ENCODE measurements at places on chromosomes 6 and 20. TPM values are rescaled to one million over a fixed set of nuclear protein-coding genes. Genes with fewer than 3 reads are reported as not detected.

The ADAM33 gene
- 13.4 TPM for total RNA-seq

DNA sequence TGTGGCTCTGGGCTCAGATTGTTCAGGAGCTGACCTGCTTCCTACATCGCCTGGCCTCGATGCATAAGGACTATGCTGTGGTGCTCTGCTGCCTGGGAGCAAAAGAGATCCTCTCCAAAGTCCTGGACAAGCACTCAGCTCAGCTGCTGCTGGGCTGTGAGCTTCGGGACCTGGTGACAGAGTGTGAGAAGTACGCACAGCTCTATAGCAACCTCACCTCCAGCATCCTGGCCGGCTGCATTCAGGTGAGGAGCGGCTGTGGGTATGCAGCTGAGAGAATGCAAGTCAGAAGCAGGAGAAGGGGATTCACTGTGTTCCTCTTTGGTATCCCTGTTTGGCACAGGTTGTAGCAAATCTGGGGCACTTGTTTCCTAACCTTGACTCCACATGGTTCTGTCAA is 17.9 kb downstream of the CUL9 start:
- DNase-seq = no peak

The SLC26A8 gene
- not detected for total RNA-seq

DNA sequence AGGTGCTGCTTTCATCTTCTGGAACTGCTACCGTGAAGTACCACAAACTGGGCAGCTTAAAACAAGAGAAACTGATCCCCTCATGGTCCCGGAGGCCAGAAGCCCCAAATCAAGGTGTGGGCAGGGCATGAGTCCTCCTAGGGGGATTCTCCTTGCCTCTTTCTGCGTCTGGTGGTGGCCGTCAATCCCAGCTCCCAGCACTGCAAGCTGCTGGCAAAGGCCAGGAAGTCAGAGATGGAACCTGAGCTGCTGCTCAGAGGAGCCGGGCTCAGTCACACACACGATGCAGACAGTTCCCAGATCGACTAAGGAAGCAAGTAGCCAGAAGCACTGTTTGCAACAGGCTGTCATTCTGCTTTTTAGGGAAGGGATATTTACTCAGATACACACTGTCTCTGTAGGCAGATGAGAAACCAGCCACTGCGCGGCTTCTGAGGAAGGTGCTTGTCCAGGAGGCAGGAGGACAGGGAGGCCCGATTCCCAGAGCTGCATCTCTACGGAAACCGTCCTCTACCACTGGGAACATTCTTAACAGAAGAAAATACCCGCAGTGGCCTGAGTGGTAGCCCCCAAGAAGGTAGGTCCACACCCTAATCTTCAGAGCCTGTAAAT is 15.5 kb downstream of the BHLHE23 start:
- DNase-seq = no peak

- no peak for DNase-seq
Measured at GRCh38 chr6:70080443-70081070, 214.2 kb downstream of the COL19A1 start.

GRCh38 chr6:157763129-157763903 is 59.7 kb upstream of the SNX9 start:
- no peak for DNase-seq

The MCCD1 gene
- not detected for total RNA-seq

GRCh38 chr6:76134651-76135050 is 62.2 kb upstream of the IMPG1 start:
- DNase-seq = no peak

DNA sequence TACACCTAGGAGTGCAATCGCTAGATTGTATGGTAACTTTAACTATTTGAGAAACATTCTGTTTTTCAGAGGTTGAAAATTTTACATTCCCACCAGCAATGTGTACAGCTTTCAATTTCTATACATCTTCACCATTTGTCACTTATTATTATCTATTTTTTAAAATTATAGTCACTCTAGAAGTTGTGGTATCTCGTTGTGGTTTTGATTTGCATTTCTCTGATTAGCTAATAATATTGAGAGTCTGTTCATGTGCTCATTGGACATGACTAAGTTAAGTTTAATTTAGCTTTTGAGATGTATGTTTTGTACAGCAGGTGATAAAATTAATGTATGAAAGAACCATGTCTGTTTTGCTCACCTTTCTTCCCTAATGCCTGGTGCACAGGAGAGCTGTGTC is 34.8 kb upstream of the PLCB1 start:
- DNase-seq = no peak

- DNase-seq = no peak
Measured at GRCh38 chr6:114556846-114557488, 214.1 kb upstream of the HS3ST5 start.

DNA sequence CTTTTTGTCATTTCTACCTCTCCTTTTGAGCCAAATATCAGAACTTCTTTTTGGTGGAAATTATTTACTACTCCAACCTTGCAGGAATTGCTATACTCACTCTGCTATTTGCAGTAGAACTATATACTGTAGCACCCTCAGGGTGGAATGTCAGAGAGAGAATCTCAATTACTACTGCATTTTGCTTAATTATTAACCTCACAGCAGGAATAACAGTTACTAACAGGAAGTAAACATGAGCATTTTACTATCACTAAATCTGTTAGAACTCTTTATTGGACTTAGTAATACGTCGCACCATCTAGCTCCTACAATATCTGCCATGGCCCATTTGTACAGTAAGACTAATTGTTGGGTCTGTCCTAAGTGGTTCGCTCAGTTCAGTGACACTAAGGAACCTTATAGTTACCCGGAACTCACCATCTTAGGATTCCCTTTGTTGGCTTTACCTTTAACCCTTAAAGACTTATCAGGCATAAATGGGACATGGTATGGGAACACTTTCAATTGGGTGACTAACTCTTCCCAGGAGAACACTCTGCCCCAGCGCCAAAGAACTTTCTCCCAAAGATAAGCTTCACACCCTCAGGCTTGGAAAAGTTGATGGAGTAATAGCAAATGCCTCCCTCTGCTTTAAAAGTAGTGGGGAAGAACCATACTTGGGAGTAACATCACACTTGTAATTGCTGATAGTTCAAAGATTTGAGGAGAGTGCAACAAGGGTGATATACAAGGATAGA is 38.8 kb downstream of the PLN start:
- no peak for DNase-seq

- no peak for DNase-seq
Measured at GRCh38 chr6:2363211-2363610, 117.8 kb upstream of the GMDS start.

DNA sequence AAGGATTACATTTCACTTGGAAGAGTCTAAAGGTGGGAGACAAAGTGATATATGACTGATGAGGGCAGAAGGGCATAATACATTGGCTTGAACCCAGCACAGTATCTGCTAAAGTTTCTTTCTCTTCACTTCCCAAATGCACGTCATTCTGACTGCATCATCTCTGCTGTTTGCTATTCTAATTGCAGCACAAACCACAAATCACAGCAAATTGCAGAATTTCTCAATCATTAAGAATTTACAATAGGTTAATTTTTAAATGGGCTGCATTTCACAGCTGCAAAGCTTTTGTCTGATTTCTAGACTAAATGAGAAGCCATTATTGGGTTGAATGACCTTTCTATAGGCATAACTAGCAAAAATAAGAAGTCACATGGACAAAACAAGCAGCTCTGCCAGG is 337.0 kb downstream of the RNGTT start:
- DNase-seq = no peak

The SLC24A3 gene
- 1.4 TPM for total RNA-seq

The GABRR1 gene
- total RNA-seq = not detected

DNA sequence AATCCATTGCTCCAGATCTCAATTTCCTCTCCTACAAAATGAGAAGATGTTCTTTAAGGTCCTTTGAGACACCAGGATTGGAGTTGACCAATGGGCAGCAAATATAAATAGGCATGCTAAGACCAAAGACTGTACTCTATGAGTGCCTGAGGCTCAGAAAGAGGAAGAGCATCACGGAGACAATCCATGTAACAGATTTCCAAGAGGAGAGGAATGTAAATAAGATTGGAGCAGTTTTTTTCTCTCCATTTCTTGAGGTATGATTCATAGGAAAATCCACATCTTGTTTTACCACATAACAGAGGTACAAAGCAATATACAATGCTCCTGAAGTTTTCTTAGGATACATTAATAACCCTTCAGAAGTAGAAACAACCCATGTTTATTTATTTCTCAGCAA is 109.8 kb downstream of the UBE3D start:
- DNase-seq = no peak

- DNase-seq = peak; percentile 86
Measured at GRCh38 chr20:31713312-31714273, 9.1 kb downstream of the BCL2L1 start.

GRCh38 chr6:50962213-50962759 is 143.6 kb downstream of the TFAP2B start:
- DNase-seq = no peak

DNA sequence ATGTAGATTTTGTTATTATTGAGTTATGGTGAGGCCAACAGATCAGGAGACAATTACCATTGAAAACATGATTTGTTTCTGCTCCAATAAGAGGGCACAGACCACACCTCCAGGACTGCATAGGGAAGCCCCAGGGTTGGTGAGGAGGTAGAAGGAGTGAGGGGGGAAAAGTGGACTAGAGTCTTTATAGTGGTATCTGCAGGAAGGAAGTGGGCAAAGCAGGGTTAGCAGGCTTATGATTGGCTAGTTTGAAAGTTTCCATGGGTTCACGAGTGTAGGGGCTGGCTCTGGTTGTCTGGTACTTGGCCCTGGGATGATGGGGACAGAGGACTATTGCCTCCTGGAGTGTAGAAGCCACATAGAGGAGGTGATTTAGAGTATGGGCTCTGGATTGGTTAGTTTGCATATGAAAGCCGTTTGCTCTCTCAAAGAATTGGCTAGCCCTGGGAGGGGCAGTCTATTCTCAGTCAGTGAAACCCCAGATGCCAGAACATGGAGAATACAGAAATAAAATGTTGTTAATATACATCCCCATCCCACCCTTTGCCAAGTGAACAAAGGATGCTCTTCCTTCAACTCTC is 156.6 kb downstream of the KLHL32 start:
- DNase-seq = no peak

- DNase-seq = no peak
Measured at GRCh38 chr6:3293271-3294155, 34.8 kb downstream of the PSMG4 start.

- DNase-seq = no peak
Measured at GRCh38 chr20:35281506-35282101, 3.0 kb downstream of the EIF6 start.

- DNase-seq = no peak
Measured at GRCh38 chr6:14856177-14856576, 389.7 kb upstream of the JARID2 start.

The RGS17 gene
- total RNA-seq = 0.05 TPM
